ENCODE measurements at places on chromosomes 6 and 20.

DNA sequence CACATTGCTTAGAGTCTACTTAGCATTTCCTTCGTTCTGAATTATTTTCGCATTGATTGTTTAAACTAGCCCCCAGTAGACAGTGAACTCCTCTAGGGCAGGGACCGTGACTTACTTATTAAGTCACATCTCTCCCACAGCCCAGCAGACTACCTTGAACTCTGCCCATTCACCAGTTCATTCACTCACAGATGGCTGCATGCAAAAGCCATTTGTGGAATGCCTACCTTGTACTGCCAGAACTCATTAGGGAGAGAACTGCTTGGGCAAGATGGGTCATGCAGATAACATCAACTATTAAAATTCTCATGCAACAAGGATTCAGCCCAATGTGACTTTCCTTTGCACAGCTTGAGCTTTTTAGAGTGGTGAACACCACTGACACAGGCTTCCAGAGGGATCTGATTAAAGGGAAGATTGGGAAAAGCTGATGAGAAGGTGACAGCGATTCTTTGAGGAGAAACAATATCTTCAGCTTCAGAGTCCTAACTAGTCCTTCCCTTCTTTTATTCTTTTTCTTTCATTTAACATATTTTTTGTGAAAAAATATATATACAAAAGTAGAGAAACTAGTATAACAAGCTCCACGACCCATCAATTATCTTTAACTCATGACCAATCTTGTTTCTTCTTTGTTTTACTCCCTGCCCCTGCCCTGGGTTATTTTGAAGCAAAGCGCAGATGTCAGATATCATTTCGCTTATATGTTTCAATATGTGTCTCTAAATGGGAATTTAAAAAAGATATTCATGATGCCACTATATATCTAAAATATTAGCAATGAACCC lies 273.9 kb downstream of the CDC5L start:
- DNase-seq = no peak

DNA sequence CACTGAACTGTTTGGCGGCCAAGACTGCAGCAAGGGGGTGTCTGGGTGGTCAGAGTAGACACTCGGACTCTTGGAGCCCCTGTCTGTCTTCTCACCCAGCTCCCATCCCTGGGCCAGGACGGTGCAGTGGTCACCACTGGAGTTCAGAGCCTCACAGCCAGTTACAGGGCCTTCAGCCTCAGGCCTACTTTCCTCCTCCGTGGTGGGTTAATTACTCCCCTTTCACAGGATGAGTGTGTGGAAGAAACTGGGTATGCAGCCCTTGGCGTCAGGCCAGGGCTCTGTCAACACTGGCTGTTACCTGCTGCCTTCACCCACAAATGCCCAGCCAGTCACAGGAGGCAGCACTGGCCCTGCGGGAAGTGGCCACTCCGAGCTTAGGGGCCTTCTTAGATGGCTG lies 1.8 kb upstream of the YTHDF1 start:
- DNase-seq = no peak

DNA sequence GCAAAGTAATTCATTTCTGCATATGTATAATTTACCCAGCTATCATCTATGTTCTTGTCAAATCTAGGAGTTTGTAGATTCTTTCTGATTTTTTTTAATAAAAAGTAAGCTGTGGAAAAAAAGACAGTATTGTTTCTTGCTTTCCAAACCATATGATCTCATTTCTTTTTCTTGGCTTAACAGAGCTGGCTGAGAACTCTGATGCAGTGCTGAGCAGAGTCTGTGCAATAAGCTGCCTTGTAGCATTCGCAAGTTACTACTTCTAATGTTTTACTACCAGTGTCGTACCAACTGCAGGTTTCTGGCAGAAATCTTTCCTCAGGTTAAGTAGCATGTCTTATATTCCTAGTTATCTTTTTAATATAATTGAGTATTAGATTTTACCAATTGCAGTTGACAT lies 15.6 kb downstream of the RRBP1 start:
- DNase-seq = no peak

GRCh38 chr20:41340327-41341055 lies at the start of gene LPIN3:
Gene LPIN3, plus strand, starts transcription at chr20:41340821. Its CDS starts 4,983 bp downstream, at chr20:41345804.
- peak; percentile 95 for DNase-seq

- no peak for DNase-seq
These were observed 325.9 kb downstream of the PLCB1 start for GRCh38 chr20:8457978-8458377.

DNA sequence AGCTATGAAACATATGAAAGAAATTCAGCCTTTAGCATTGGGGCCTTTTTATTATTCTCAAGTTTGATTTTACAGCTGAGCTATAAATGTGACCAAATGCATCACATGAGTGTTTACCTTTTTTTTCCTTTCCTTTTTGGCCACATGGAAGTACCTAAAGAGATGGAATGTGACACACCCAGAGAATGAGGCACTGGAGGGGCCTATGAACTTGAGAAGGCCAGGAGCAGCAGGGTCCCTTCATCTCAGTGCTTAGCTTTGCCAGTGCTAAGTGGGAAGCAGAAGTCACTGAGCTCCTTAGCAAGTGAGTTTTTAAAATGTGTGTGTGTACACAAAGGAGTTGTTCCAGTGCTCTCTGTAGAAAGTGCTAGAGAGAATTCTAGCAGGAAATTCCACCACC lies 44.7 kb downstream of the RREB1 start:
- no peak for DNase-seq

GRCh38 chr20:37201827-37202162 lies 22.4 kb upstream of the MROH8 start:
- no peak for DNase-seq

DNA sequence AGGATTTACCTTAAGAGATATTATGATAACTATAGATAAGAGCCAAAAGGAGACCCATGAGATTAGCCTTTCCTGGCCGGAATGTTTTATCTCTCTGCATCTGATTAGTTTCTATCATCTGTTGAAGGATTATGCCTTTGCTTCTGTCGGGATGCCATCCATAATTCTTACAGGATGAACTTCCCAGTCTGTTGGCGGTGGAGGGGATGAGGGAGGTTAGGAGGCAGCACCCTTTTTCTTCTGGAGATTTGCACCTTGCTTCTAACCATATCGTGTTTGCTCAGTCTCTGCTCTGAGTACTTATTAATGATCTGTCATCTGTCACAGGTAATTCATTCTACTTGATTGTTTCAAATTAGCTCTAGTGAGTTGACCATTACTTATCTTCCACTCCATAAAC lies 292.1 kb downstream of the KHDC1L start:
- no peak for DNase-seq

DNA sequence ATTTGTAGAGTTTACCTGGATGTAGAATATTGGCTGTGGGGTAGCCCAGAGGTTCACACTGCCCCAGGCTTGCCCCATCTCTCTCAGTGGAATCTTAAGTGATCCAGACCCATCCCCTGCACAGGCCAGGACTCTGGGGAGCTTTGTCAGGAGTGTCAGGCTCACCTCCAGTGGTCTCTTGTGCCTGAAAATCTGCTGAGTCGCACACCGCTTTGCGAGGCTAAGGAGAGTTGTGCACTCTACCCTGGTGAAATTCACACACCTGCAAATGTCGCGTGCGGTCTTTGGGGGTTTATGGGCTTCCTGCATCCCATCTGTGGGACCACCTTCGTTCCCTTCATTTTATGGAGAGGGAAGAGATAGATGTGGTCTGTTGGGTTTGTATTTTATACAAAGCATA lies 63.6 kb upstream of the KIF25 start:
- no peak for DNase-seq

- DNase-seq = no peak
These were observed 150.7 kb upstream of the SGK1 start for GRCh38 chr6:134468633-134469032.

DNA sequence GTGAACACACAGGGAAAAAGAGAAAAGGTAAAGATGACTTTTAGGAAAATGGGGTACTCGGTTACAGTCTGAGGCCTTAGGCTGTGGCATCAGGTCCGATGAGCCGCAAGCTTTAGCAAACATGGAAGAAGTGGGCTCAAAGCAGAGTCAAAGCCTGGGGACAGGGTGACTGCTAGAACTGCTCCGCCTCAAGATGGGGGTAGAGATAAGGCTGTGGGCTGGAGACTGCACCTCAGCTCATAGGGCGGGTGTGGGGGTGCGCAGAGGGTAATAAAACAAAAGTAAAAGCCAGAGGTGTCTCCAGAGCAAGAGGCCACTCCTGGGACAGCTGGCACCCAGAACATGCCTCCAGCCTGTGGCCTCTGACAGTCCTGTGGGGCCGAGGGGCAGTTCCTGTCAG lies 21.3 kb upstream of the SYNDIG1 start:
- no peak for DNase-seq

GRCh38 chr6:86407128-86407527 lies 530.2 kb upstream of the HTR1E start:
- DNase-seq = no peak

DNA sequence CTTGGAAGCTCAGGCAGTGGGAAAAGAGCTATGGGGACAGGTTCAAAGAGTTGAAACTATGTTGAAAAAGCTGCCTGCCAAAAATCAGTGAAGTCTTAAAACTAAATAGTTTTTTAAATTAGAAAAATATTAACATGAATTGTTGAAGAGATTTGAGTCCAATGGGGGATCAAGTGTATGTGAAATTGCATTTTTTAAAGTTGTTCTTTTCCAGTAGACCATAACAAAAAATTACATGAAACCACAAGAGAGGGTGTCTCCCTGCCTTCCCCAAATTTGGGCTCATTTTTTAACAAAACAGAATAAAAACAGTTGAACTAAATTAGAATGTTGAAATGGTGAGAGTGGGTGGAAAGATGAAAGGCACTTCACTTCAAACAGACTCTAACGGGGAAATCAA lies 31.5 kb upstream of the COL10A1 start:
- DNase-seq = no peak

DNA sequence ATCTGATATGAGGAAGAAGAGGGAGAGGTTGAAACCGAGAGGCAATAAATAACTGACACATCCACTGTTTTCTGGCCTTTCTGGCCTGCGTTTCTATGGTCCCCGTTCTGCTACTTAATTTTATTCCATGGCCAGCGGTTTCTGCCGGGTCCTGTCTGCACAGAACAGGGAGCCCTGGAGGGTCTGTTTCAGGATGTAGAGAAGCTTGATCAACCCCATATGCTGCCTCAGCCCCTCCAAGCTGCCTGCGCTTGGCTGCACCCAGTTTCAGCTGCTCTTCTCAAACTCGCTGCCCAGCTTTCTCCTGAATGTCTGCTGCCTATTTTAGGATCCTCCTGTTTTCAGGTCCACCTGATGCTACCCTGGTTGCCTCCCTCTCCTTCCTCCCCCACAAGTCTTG lies 18.5 kb upstream of the PACSIN1 start:
- DNase-seq = no peak

DNA sequence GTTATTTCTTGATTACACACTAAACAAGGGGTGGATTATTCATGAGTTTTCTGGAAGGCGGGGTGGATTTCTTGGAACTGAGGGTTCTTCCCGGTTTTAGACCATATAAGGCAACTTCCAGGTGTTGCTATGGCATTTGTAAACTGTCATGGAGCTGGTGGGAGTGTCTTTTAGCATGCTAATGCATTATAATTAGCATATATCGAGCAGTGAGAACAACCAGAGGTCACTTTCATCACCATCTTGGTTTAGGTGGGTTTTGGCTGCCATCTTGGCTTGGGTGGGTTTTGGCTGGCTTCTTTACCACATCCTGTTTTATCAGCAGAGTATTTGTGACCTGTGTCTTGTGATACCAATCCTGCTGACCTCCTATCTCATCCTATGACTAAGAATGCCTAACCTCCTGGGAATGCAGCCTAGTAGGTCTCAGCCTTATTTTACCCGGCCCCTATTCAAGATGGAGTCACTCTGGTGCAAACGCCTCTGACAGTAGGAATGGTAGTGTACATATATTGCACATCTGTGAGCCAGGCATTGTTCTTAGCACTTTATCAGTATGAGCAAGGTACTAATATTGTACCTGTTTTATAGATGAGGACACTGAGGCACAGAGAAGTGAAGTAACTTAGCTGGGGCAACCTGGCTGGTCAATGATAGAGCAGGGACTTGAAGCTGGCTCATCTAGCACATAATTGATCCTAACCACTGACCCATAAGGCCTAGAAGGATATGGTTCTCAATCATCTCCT lies 203.7 kb downstream of the NFATC2 start:
- DNase-seq = no peak

- DNase-seq = no peak
These were observed 21.3 kb downstream of the FOXO3 start for GRCh38 chr6:108581932-108582475.

DNA sequence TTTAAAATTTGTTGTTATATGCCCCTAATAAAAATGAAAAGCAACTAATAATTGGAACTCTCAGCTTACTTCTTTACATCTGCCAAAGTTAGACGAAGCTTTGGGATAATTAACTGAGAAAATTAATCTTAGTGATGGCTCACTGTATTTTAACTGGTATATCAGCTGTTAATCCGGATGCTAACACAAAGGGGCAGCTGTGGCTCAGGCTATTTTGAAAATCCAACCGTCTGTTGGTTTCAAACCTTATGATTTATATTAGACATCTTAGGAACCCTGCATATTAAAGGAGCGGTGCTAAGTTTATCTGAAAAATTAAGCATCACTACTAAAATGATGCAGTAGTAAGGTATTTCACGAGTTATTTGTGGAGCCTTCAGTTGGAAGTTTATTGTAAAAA lies 96.6 kb downstream of the AKAP7 start:
- no peak for DNase-seq

- no peak for DNase-seq
These were observed 410.7 kb upstream of the SULF2 start for GRCh38 chr20:48196001-48196400.
